Stimulated activated CD8-positive, alpha-beta memory T cell treated with anti-CD3 and anti-CD28 coated beads, Interleukin-4, amount 100 ng/mL, for 1 hour (primary cell): ENCODE measurements at places on chromosomes 13 and 19.

- no peak for DNase-seq
Measured at GRCh38 chr19:44816301-44816700, 7.4 kb downstream of the BCAM start.

- peak; percentile 94 for DNase-seq
Measured at GRCh38 chr19:13151605-13152355, 1.6 kb downstream of the IER2 start.

- DNase-seq: no peak
Measured at GRCh38 chr13:84843368-84843767, 955.9 kb downstream of the SLITRK6 start.

GRCh38 chr13:56697011-56697410 is 443.7 kb upstream of the PRR20A start:
- no peak for DNase-seq

DNA sequence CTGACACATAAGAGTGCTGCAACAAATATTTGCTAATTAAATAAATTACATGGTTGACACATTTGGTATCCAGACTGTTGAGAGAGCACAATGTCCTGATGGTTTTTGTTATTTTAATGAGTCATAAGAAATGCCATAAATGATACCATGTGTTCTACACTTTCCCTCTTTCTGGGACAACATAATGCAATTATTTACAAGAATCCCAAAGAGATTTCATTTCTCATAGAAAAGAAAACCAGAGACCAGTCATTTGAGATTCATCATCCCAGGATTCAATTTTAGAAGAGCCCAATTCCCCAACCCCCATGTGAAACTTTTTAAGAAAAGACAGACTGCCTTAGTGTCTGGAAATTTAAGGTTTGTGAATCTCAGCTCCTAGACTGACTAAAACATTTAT is 399.6 kb downstream of the DCT start:
- DNase-seq: no peak

GRCh38 chr19:14111486-14111885 is 6.1 kb downstream of the PRKACA start:
- no peak for DNase-seq
